Fibroblast of skin of left biceps (primary cell): ENCODE measurements at places on chromosomes 11 and 22.

DNA sequence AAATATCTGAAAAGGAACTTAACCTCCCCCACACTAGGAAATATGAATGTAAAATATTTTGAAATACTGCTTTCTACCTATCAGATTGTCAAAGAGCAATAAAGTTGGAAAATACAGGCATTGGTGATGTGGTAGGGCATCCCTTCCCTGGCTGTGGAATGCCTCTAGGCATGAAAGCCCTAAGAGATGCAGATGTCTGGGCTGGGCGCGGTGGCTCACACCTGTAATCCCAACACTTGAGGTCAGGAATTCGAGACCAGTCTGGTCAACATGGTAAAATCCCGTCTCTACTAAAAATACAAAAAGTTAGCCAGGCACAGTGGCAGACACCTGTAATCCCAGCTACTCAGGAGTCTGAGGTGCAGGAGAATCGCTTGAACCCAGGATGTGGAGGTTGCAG is 22.0 kb downstream of the ARAP1 start:
- no peak for DNase-seq

- DNase-seq, result no peak
Measured at GRCh38 chr11:101305496-101305895, 175.9 kb upstream of the PGR start.

- no peak for DNase-seq
Measured at GRCh38 chr11:1460986-1461825, 25.4 kb downstream of the MOB2 start.

DNA sequence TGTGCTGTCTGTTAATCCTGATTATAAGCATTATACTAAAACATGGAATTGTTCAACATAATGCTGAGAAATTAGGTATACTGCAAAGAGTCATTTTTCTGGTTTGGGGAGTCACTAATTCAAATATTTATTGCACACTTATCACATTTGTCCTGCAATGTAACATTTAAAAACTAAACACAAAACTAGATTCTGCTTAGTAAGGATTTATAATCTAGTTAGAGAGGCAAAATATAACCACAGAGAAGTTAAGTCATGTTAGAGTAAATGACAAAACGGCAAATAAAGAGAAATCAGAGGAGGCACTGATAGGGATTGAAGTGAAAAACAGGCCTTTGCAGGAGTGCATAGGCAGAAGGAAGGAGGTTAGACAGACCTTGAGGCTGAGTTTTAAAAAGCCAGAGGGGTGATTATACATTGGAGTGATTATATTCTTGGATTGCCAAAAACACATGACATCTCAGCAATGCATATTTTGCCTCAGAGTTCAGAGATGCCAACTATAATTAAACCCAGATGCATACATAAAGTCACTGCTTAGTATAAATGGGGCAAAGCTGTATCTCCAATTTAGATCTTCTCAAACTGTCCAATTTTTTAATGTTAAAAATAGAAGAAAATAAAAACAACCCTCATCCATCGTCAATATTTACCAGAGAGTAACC is 49.7 kb downstream of the CCDC34 start:
- DNase-seq, result no peak

DNA sequence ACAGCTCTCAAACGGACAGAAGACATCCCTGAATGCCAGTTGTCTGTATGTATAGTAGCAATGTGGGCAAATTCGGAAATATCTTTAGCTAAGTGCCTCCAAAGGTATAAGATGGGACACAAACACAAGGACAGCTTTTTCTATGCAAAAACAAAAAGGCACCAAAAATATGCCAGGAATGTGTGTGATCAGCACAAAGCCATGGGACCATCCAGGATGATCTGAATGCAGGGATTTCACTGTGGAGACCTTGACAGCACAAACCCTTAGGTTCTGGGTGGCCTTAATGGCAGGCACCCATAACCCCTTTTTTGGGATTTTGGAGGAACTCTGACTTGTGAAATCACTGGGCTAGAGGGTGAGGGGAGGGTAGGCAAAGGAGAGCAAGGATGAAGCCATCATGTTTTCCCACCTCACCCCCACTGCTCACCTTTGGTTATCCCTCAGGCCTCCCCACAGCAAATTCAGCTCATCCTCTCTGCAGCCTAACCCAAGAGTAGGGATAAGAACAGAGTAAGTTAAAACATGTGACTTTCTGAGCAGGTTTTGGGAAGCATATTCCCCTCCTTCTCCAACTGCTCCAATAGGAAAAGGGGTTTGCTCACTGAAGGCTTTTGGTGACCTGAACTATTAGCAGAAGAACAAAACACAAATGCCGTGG is 154.6 kb downstream of the SNX19 start:
- DNase-seq, result no peak

DNA sequence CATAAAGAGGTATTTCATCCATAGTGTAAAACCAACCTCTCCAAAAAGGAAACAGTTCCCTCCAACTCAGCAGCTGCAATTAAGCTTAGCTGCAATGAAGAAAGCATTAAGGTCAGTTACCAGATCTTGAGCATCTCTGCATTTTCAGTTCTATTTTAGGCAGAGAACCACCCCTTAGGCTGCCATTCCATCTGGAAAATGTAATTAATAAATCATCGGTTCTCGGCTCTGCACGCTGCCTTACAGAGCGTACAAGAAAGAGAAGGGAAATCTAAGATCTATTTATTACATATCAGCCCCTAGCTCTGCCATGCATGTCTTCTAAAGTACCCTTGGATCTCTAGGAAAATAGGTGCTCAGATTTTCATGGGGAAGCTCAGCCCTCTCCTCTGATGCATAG is 71.5 kb downstream of the RCN1 start:
- no peak for DNase-seq
